Activated T-helper 1 cell treated with Interleukin-2 at 50 U/mL for 16 hours (primary cell): ENCODE measurements at places on chromosomes 2 and 18.

DNA sequence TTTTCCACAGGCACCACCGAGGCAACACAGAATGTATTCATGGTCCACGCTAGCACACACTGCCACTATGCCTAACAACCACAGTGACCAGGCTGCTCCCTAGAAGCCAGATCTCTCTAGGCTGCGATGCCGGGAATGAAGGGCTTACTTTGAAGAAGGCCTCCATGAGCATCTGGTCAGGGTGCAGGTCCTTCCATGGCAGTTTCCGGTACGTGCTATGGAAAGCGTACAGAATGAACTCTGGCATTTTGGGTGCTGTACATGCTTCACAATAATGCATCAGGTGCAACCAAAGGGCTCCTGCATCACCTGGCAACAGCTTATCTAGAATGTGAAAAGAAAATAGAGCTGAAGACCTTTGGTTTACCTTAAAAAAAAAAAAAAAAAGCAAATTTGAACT, 44.9 kb downstream of the SIGLEC15 start:
- DNase-seq = no peak

DNA sequence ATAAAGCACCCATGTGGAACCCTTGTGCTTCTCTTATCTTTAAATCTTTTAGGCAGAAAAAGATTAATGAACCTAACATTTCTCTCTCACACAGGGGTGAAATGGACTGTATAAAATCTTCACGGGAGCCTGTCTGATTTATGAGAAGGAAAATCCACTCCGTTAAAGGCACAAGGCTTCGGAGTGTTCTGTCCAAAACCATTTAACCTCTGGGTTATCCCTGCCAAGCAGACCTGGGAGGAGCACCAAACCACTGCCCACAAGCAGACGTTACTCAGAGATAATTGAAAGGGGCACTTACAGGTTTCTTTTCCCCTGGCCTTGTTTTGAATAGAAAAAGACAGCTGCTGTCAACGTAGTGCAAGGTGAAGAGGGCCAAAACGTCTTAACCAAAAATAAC, 184.4 kb upstream of the DOK6 start:
- no peak for DNase-seq

GRCh38 chr18:36633961-36634412, 194.8 kb downstream of the TPGS2 start:
- no peak for DNase-seq

GRCh38 chr2:3771576-3771975, 68.2 kb downstream of the DCDC2C start:
- DNase-seq = no peak

- DNase-seq = no peak
These were observed 22.5 kb upstream of the CDKL4 start for GRCh38 chr2:39266139-39266805.

- no peak for DNase-seq
These were observed 42.2 kb downstream of the TPO start for GRCh38 chr2:1455466-1455865.

GRCh38 chr2:176583607-176584006, 314.4 kb downstream of the MTX2 start:
- DNase-seq = no peak

- DNase-seq = no peak
These were observed 7.7 kb downstream of the HJURP start for GRCh38 chr2:233846387-233847247.

- no peak for DNase-seq
These were observed 14.8 kb upstream of the BBS5 start for GRCh38 chr2:169464466-169464865.

- no peak for DNase-seq
These were observed 73.5 kb upstream of the C2orf15 start for GRCh38 chr2:99067871-99068625.

DNA sequence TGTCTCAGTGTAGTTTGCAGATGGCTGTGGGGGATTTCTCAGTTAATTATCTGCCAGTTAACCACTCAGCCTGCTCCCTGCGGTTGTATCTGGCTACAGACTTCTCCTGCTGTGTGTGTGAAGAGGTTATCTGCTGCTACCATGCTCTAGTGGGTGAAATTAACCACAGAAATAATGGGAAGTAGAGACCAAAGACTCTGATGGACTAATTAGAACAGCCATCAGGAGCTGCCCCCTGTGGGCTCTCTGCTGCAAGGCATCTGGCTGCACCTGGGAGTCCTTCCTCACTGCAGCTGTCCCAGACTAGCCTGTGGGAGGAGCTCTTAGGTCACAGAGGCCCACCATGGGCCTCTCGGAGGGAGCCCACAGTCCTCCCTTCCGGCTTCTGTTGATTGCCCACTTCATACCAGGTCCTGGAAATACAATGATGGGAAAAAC, 66.6 kb downstream of the CTIF start:
- no peak for DNase-seq

DNA sequence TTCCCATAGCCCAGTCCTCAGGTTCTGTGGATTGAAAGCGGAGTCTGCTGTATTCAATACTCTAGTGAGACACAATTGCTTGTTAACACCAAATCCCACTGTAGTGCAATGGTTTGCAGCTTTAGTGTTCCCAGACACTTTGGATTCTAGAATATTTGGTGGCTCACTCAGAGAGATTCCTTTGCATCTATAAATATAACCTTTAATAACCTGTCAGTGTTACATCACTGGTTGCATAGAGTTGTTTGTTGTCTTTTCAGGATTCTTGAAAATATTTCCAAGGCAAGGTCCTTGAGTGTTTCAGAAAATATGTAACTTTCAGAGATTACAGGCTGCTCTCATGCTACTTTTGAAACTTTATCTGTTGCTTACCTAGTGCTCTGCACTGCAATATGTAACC, 157.5 kb downstream of the ZEB2 start:
- DNase-seq = no peak

DNA sequence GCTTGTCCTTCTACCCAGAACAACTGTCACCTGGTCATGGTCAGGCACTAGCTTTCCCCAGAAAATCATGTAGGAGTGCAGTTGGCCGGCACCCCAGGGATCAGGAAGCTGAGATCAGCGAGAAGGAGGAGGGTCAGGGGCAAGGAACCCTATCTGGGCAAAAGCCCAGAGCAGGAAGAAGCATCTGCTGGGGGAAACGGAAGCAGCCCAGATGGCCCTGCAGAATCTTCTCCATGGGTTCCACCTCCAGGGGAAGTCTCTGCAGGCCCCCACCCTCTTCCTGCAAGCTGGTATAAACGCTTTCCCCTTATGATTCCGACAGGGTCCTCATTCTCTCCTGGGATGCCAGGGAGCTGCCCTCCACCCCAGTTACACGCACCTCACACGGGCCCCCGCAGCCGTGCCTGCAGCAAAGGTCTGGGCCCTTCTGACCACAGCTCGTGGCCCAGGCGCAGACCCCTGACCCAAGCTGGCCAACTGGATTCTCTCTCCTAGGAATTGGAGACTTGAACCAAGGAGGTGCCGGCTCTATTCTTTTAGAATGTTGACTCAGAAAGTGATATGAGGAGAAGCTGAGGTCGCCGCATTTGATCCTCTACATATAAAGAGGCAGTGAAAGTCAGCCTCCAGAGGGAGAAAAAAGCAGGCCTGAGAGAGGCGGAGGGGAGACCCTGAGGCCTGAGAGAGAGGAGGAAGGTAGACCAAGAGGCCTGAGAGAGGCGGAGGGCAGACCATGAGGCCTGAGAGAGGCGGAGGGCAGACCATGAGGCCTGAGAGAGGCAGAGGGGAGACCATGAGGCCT, 71.0 kb downstream of the STPG4 start:
- DNase-seq = no peak

DNA sequence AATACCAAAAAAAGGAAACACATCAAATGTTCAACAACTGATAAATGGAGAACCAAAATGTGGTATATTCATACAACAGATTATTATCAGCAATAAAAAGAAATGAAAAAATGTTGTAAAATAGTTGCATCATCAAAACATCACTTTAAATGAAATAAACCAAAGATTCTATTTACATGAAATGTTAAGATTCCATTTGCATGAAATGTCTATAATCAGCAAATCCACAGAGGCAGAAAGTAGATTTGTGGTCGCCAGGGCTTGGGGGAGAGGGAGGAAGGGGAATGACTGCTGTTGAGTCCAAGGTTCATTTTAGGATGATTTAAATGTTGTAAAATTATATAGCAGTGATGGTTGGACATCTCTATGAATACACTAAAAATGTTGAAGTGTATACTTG, 181.9 kb downstream of the RTP5 start:
- DNase-seq = no peak

- DNase-seq = no peak
These were observed 1.2 kb upstream of the SLC1A4 start for GRCh38 chr2:64987956-64988419.

DNA sequence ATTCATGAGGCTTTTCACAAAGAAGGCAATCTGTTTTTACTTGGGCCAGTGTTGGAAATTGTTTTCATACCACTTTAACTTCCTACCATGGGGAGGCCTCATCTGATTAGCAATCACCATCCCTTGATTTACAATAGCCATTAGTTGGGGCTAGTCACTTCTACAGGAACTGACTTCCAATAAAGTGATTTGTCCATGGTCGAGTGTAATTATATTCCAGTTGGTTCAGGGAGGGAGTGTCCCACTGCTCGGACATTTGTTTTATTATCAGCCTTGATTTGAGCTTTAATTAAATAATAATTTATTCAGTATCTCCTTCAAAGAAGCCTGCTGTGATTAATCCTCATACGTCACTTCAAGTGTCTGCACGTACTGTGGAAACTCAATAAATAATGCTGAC, 233.9 kb upstream of the CNTNAP5 start:
- no peak for DNase-seq

- DNase-seq = no peak
These were observed 789.7 kb upstream of the SLC39A10 start for GRCh38 chr2:194867328-194867727.

DNA sequence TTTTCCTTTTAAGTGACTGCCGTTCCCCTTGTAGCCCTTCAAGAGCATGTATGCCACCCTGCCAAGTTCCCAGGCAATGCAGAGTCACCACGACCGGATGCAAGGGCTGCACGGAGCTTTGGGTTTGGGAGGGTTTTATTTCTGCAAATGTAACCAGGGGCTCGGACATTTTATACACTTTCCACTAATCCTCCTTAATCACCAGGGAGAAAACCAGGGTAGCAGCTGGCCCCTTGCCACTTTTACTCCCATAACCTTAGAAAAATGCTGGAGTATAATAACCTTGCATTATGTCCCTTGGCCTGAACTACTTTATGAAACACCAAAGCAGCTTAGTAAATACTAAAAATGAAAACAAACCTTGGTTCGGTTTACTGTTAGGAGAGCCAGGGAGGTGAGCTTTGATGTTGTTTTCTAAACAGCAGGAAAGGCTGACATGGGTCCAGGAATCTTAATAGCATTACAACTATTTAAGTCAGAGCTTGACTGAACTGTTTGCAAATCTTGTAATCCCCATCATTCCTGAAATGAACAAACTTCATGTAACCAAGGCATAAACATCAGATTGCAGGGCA, 152.8 kb upstream of the RIOK3 start:
- no peak for DNase-seq

DNA sequence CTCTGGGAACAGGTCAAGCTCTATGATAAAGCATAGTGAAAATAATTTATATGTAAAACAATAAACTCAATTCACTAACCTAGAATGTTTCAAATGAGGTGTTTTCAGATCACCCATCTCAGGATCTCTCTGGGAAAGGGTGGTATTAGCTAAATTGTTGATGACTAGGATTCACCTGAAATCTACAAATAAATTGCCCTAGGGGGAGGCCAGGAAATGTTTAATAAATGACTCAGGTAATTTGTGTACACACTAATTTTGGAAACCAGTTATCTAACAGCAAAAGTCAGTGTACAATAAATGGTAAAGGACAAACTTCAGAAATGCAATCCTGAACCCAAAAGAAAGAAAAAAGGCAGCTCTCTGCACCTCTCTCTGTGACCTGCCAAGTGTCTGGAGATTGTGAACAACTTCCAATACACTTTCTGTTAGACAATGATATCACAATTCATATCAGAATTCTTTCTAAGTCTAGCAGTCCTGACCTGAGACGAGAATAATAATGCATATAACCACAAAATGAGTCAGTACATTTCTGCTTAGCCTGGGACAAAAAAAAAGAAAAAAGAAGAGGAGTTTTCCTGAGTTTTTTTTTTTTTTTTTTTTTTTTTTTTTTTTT, 760.0 kb downstream of the EPHA4 start:
- DNase-seq = no peak

GRCh38 chr2:226461981-226462380, 337.6 kb downstream of the IRS1 start:
- DNase-seq = no peak

GRCh38 chr2:88807237-88807962, 115.9 kb downstream of the RPIA start:
- no peak for DNase-seq

GRCh38 chr2:128016620-128017019, 11.2 kb downstream of the SAP130 start:
- DNase-seq = no peak

- no peak for DNase-seq
These were observed 70.8 kb downstream of the ACAA2 start for GRCh38 chr18:49742316-49743116.

- DNase-seq = no peak
These were observed 266.3 kb downstream of the TWIST2 start for GRCh38 chr2:239114119-239114581.

GRCh38 chr2:110883406-110883805, 151.0 kb downstream of the ACOXL start:
- DNase-seq = no peak

GRCh38 chr2:177221970-177222369, 9.4 kb downstream of the HNRNPA3 start:
- no peak for DNase-seq

- no peak for DNase-seq
These were observed 57.2 kb upstream of the ACVR1 start for GRCh38 chr2:157933160-157933920.

GRCh38 chr2:84847326-84848050, 33.4 kb downstream of the TRABD2A start:
- no peak for DNase-seq

DNA sequence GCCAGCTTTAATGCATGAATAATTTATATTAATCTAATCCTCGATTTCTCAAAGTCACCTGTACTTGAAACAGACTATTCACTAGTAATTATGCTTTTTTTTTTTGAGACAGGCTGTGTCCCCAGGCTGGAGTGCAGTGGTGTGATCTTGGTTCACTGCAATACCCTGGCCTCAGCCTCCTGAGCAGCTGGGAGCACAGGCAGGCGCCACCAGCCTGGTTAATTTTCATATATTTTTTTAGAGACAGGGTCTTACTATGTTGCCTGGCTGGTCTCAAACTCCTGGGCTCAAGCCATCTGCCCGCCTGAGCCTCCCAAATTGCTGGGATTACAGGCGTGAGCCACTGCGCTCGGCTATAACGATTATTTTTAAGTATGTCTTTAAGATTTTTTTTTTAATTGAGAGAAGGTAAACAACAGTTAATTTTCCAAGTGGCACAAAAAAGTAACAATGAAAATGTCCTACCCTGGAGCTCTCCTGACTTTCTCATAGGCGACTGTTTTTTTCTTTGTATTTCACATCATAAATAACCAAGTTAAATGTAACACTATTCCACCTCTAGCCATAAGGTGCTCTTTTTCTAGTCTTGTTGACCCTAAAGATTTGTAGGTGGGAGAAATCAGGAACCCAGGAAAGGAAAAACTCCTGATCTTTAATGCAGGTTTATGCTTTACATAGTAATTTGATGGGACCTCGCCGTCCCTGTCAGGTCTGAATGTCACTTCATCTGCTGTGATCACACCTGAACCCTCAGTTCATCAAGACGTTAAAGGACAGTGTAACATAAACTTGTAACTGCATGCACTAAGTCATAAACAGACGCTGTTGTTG, 1.3 kb upstream of the ANKRD12 start:
- DNase-seq = no peak
